ENCODE measurements at places on chromosomes 13 and 19. TPM values are rescaled to one million over a fixed set of nuclear protein-coding genes. Genes with fewer than 3 reads are reported as not detected.

Gene POMP
- 41.8 TPM for total RNA-seq

GRCh38 chr13:30608364-30608763 lies 9.4 kb upstream of the USPL1 start:
- no peak overlapping the region for H3K4me3 ChIP-seq
- no peaks in the 10 kb centered on the region for H3K27me3 ChIP-seq
- H3K36me3 ChIP-seq = no peaks in the 10 kb centered on the region
- no peak for DNase-seq

GRCh38 chr19:50607874-50608785 lies 31.6 kb downstream of the SYT3 start:
- DNase-seq = peak; percentile 85
- H3K27ac ChIP-seq = no peak overlapping the region
- no peaks in the 10 kb centered on the region for H3K36me3 ChIP-seq
- H3K27me3 ChIP-seq = no peaks in the 10 kb centered on the region
- H3K4me3 ChIP-seq = no peak overlapping the region
- H3K4me1 ChIP-seq = no peaks in the 10 kb centered on the region

DNA sequence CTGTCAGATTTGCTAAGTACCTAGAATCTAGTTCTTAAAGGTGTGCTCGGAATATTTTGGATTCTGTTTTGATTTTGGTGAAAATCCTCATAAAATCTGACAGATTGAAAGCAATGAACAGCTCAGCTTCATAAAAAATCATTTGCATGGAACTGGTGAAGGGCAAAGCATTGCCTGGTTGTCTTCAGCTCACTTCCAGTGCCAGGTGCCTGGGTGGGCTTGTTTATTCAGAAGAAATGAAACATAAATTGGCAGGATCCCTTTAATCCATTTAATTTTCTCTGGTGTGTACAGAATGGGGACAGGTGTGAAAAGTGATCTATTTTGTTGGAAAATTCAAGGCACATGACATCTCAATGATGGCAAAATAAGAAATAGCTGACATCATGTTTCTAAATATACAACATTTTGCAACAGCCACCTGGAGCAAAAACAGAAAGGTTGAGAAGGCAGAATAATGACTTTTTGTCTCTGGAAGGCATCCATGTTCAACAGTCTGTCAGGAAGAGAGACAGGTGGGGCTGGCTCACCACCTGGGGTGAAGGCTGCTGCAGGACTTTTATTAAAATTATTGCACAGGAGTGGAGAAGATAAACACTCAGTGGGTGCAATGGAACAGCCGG lies 52.2 kb downstream of the RFC3 start:
- DNase-seq = no peak
- no peak overlapping the region for H3K27ac ChIP-seq
- no peaks in the 10 kb centered on the region for H3K4me1 ChIP-seq
- no peaks in the 10 kb centered on the region for H3K36me3 ChIP-seq
- H3K4me3 ChIP-seq = no peak overlapping the region

- no peak overlapping the region for H3K27ac ChIP-seq
- no peaks in the 10 kb centered on the region for H3K36me3 ChIP-seq
- H3K4me3 ChIP-seq = no peak overlapping the region
These were observed 244.6 kb upstream of the SGCG start for GRCh38 chr13:22936228-22936627.

Gene GRK1
- 3.1 TPM for total RNA-seq

DNA sequence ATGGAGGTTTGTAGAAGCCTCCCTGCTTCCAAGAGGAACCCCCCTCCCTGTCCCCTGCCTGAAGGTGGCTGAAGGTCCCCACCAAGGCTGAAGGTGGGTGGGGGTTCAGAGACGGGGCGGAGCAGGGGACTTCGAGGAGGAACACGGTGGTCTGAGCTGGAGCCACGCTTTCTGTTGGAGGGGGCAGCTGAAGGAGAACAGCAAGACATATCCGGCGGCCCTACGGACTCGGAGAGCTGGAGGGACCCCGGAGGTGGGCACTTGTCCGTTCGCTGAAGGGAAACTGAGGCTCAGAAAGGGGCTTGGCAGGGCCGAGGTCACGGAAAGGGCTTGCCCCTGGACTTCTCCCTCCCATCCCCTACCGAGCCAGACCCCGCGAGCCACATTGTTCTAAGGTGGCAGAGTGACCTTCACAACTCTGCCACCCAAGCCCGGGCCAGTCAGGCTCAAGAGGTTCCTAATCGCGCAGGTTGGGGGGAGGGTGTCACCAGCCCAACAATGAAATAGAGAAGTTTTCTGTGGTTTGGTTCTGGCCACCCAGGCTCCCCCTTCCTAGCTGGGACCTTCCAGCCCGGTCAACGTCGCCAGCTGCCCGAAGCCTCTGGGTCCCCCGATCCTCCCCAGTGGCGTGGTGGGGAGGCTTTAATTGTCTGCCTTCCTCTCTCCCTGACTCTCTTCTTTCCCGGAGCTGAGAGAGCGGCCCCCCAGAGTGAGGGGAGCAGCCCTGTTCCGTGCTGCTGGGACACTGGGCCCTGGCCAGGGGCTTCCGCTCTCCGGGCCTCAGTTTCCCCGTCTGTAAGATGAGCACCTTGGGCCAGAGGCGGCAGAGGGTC lies 15.5 kb upstream of the KCNN1 start:
- no peaks in the 10 kb centered on the region for H3K36me3 ChIP-seq
- peaks cover 30% of the 10 kb centered on the region for H3K27me3 ChIP-seq
- no peak for DNase-seq
- H3K4me3 ChIP-seq = no peak overlapping the region
- H3K27ac ChIP-seq = no peak overlapping the region
- H3K4me1 ChIP-seq = peaks cover 45% of the 10 kb centered on the region

Measured in thyroid gland (tissue), 4 donors.